AG08395 (cell line): ENCODE measurements at places on chromosomes 6 and 20.

DNA sequence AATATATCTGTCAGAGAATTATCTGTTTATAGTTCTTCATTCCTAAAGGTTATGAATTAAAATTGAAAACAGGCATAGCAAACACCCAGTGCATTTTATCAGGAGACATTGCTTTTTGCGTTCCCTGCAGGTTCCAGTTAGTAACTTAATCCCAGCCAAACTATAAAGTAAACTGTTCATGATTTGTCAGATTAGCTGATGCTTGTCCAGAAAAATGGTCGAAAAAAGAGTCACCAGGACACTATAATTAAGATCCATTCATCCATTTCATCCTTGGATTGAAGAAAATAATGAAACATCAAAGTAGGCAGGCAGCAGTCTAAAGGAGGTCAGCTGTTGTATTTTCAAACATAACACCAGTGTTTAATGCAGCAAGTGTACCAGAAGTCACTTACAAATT is 75.9 kb downstream of the EPHA7 start:
- DNase-seq = no peak

DNA sequence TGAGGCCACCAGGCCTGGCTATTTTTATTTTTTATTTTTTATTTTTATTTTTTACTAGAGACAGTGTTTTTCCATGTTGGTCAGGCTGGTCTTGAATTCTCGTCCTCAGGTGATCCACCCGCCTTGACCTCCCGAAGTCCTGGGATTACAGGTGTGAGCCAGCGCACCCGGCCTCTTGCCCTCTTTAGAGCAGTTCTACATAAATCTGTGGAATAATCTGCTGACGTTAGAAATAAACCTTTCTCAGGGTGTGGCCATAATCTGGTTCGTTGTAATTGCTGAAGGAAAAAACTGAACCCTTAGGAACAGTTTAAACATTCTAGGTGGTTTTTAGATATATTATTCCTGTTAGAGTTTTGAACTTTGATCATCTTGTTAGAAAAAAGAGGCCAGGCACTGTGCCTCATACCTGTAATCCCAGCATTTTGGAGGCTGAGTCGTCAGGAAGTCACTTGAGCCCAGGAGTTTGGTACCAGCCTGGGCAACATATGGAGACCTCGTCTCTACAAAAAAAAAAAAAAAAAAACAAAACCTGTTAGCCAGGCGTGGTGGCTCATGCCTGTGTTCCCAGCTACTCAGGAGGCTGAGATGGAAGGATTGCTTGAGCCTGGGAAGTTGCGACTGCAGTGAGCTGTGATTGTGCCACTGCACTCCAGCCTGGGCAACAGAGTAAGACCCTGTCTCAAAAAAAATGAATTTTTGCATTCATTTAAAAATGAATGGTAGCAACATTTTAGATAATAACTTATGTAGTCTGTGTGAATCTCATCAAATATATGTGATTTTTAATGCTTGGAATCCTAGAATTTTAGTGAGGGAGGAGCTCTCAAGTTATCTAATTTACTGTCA is 24.2 kb downstream of the ASXL1 start:
- no peak for DNase-seq

- DNase-seq = no peak
These were observed 23.3 kb upstream of the CDKN1A start for GRCh38 chr6:36655085-36655724.

DNA sequence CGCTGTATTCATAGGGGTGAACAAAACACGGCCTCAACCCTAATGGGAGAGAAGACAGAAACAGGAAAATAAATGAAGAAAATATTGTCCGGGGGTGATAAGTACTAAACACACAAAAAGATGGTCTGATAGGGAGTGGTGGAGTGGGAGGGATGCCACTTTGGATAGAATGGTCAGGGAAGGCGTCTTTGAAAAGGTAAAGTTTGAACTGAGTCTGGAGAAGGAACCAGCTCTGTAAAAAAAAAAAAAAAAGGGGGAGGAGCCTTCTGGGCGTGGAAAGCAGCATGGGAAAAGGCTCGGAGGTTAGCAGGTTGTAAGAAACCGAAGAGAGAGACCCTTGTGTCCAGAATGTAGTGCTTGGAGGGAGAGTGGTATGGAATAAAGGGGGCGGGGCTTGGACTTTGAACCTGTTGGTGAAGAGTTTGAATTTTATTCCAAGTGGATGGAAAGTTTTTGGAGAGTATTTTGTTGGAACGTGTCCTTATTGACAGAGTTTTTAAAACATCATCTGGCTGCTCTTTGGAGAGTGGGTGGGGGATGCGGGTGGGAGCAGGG is 1.8 kb downstream of the CHMP4B start:
- DNase-seq = peak; percentile 36

GRCh38 chr6:71181565-71181964 is 107.0 kb upstream of the OGFRL1 start:
- DNase-seq = peak; percentile 93

GRCh38 chr6:104589940-104590339 is 269.8 kb downstream of the HACE1 start:
- DNase-seq = no peak

GRCh38 chr6:170378502-170378901 is 71.9 kb downstream of the FAM120B start:
- DNase-seq = no peak

- no peak for DNase-seq
These were observed 76.2 kb downstream of the ALDH8A1 start for GRCh38 chr6:134873500-134874388.

- DNase-seq = no peak
These were observed 161.9 kb downstream of the CDK19 start for GRCh38 chr6:110653381-110653780.

- DNase-seq = no peak
These were observed 16.4 kb downstream of the HDDC2 start for GRCh38 chr6:125285353-125285752.

DNA sequence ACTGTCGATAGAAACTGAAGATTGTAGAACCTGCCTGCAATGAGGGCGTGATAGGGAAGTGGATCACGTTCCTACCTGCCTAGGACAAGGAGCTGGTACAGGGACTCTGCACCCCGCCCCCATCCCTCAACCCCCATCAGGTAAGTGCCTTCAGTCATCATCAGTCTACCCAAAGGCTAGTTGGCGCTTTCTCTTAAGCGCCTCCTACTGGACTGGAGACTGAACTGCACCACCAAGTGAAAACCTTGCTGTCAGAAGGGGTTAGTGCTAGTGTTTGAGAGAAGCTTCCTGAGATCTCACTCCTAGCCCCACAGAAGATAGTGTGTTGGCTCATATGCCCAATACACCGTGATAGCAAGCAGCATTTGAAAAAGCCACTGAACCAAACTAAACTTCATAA is 706.5 kb upstream of the MAN1A1 start:
- no peak for DNase-seq

DNA sequence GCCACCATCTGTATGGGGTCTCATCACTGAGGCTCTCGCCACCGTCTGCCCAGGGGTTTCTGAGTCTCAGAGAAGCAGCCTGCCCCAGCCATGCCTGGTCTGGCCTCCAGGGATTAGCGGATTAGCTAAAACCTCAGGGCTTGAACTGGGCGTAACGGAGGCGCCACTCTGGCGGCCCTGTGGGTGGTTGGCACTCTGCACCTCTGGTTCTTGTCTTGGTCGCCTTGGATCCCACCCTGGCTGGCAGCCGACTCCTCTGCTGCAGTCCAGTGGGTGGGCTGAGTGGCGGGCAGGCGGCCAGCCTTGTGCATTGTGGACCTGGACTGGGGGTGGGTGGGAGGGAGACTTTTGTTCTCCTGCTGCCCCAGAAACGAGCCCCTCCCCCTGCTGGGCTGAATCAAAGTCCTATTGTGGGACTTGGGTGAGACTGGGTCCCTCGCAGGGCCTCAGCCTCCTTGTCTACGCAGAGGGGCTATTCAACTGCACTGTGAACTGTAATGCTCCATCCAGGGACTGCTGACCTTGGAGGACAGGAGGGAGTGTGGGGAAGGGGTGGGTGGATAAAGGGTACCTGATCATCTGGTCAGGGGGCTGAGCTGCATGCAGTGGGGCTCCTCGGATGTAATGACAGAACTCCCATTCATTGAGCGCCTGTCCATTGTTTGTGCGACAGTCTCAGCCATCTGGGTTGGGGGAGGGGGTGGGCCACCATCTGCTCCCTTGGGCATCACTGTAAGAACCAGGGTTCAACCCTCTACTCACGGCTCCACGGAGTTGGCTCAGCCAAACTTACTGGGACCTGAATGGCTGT is 23.9 kb downstream of the SUN5 start:
- no peak for DNase-seq

GRCh38 chr6:135114355-135115145 is 59.9 kb upstream of the HBS1L start:
- DNase-seq = no peak

DNA sequence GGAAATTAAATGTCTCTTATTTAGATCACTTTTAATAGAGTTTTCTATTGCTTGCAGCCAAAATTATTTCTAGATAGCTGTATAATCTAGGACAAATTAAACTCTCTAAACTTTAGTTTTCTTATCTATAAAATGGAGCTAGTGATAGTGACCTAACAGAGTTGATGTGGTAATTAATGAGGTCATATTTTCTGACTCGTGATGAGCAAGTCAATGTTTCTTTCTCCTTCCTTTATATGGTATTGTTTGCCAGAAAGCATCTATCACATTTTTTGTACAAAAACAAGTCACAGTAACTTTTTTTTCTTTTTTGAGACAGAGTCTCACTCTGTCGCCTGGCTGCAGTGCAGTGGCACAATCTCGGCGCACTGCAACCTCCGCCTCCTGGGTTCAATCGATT is 267.7 kb downstream of the FARS2 start:
- DNase-seq = no peak

DNA sequence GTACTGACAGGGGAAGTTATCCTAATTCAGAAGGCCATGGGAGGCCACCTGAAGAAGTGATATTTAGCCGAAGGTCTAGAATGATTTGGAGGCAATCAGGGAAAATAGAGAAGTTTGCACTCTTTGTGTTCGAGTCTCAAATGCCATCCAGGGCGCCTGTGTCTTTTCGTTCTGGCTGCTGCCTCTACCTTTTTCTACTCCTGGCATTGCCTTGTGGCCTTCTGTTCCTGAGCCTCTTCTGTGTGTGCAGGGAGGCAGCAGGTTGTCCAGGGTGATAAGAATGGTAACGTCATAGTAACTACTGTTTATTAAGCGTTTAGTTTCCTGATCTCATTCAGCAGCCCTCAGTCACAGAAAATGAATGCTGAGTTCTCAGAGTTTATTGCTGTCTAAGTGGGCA is 252.1 kb downstream of the FARS2 start:
- DNase-seq = no peak

DNA sequence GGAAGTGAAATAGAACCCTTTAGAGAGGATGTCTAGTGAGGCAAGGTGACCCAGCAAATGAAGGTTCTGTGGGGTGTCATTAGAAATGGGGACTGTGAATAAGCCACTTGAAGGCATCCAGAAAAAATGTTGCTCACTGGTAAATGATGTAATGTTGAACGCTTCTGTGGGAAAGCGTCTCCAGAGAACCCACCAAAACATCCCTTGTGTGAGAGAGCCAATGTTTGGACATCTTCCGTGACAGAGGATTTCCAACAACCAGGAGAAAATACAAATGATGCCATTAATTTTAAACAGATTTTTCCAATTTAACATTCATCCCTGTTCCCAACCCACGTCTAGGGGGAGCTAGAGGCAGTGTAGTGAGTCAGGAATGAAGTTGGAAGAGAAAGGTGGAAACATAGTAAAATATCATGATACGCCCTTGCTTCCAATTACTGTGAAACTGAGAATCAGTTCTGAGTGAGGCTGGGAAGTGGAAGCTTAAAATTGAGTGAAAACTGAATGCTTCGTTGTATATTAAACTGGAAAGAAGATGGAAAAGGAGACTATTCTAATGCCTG is 584.2 kb downstream of the CD109 start:
- DNase-seq = peak; percentile 42

- no peak for DNase-seq
These were observed 41.4 kb downstream of the PKIB start for GRCh38 chr6:122651604-122652003.

DNA sequence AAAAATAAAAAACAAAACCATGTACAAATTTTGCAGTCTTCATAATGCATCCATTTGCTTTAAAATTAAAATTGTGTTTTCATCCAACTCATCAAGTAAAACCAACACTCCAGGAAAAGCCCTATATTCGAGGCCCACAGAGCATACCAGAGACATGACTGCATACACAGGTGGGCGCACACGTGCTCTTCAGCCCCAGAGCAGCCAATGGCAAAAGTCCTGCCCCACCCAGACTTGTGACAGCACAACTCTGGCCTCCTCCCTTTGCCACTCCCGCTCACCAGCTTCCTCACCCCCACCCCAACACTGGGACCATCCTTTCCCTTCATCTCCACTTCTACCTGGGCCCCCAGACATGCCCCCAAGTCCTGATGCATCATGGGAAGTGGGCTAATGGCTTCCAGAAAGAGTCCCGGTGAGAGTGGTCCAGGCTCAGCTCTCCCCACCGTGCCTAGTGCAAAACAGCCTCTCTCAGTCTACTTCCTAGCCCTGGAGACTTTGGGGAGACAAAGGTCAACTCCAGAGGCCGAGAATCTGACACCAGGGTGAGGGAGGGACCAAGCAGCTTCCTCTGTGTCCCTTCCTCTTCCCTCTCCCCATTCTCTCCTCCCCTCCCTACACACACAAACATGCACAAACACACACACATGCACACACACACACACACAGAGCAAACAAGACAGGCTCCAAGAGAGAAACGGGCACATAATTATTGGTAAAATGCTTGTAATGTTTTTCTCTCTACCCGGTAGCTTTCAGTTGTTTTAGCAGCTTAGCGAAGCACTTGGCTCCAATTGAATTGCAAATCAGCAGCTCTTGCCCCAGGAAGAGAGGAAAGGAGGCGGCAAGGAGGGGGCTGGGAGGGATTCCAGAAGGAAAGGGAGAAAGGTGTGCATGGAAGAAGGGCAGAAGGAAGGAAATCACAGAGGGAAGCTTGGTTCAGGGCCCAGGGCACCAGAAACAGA is 14.3 kb downstream of the GRM4 start:
- DNase-seq = no peak

- no peak for DNase-seq
These were observed 161.8 kb downstream of the LRFN2 start for GRCh38 chr6:40425192-40425919.

DNA sequence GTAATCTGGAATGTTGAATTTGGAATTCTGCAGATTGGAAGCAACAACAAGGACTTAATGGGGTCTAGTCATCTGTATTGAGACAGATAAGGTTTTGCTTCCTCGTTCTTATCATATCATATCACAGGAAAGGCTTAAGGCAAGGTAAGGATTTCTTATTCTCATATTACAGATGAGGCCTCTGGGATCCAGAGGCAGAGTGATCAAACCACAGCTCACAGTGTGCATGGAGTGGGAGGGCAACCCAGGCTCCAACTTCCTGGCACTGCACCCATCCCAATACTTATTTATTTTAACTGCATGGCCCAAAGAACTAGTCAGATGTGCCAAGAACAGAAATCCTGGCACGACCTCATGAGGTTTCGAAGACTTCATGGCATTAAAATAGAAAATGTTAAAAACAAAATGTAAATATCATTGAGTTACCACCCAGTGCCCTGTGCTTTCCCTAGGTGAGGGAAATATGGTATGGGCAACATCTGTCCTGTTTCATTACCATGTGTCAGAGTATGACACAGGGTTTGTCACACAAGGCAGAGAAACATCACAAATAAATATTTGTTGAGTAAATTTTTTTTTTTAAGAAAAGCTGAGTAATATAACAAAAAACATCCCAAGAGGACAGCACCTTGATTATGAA is 191.9 kb downstream of the ISM1 start:
- no peak for DNase-seq

GRCh38 chr6:7235712-7236305 is 77.2 kb downstream of the SSR1 start:
- no peak for DNase-seq
